ENCODE measurements at places on chromosomes 4 and X.
A peak's percentile ranks its signal among the peaks of the same experiment; 100 is the strongest.

GRCh38 chr4:7209699-7210098 is 17.4 kb downstream of the SORCS2 start:
- no peak for DNase-seq

- DNase-seq = no peak
These were observed 12.9 kb upstream of the ODAM start for GRCh38 chr4:70182517-70183167.

GRCh38 chr4:20464381-20464780 is 212.7 kb downstream of the SLIT2 start:
- DNase-seq = no peak

DNA sequence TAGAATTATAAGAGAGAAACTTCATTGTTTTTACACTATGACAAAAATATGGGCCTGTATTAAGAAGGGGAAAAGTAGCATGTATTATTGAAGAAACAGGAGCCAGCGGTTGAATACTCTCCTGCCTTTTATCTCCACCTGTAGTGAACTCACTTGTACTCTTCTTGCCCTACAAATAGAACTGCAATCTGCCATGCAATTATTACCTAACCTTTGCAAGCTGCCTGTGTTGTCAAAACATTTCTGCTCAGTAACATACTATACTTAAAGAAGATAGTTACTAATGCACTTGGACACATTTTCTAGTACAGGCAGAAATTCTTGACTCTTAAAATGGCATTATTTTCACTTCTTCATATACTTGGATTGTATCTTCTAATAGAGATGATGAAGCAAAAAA is 818.4 kb upstream of the GRID2 start:
- DNase-seq = no peak

- peak; percentile 40 for DNase-seq
These were observed 133.1 kb downstream of the CORIN start for GRCh38 chr4:47704693-47705325.

DNA sequence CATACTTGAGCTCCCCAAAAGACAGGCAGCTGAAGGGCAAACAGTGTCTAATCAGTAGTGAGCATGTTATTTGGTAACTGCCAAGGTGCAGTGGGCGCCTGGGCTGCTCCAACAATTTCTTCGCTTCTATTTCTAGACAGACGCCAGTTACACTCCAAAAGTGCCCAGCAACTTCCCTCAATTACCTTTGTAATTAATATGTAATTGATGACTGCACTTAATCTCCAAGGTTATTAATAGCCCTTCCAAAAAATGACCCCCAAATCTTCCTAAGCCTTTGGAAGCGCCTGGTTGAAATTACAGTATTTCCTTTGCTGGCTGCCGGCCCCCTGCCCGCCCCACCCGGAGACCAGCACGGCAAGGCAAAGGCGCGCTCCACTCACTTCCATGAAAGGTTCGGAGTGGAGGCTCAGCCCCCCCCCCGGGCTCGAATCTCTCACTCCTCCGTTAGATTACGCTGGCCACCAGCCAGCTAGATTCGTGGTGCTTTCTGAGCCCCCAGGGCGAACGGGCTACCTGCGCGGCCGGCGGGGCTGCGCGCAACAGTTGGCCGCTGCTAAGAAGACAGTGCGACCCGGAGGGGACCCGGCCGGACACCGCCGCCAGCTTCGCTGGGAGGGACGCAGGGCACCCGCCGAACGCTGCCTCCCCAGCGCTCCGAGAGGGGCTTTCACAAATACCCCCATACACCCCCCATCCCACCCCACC is 1.9 kb downstream of the GPC4 start:
- peak; percentile 33 for DNase-seq

GRCh38 chrX:124127496-124127895 is 166.0 kb downstream of the STAG2 start:
- no peak for DNase-seq

DNA sequence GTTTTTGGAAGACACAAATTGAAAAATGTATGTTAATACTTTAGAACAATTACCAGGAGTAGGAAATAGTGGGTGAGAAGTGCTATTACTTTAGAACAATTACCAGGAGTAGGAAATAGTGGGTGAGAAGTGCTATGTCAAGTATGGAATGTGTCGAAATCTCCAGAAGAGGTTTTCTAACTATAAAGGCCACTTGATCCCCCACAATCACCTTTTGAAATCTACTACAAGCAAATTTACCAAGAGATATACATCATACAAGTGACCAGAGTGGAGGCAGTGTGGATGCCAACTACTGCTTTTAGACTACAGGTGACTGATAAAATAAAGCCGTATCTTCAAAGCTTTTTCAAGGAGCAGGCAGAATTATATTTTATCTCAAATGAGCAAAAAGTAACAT is 43.1 kb downstream of the MAB21L2 start:
- DNase-seq = no peak

DNA sequence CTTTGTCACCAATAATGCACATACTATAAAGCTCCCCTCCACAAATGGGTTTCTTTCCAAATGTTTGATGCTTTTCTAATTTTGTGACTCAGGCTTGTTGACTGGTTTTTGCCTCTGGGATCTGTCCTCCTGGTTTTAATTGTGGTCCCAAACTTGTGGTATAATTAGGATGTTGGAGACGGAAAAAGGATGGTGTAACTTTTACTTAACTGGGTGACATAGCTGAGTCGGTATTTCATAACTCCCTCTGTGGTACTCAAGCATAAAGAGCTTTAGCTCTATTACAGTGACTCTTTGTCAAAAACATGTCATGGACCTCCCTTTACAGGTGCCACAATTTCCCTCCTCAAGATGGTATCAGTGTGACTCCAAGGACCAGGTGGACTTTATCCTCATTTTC is 119.7 kb upstream of the RBPJ start:
- DNase-seq = no peak

GRCh38 chr4:152103181-152103901 is 342.5 kb upstream of the GATB start:
- DNase-seq = no peak

- no peak for DNase-seq
These were observed 25.1 kb upstream of the ANK2 start for GRCh38 chr4:113024388-113024787.

- DNase-seq = no peak
These were observed 17.8 kb downstream of the FLNA start for GRCh38 chrX:154356596-154356995.

DNA sequence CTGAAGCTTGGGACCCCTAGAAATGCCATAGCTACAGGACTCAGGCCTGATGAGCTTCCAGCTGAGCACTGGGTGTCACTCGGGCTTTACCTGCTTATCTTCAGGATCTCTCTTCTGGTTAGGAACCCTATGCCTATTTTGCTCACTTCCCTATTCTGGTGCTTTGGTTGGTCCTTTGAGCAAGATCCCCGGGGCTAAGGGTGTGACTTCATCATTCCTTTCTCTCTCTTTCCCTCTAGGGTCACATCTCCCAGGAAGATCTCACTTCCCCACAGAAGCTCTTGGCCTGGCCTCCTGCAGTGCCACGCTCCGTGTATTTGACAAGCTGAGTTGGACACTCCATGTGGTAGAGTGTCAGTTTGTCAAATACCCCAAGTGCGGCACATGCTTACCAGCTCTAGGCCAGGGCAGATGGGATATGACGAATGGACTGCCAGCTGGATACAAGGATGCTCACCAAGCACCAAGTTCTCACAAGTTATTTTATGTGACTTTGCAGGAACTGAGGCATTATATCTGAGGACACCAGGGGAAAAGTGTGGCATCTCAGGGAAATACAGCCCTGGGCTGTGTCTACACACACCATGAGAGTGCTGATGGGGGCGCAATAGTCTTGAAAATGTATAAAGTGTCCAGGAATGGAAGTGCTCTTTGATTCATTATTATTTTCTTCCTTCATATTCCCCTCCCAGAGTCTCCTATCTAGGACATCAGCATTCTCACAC is 21.1 kb downstream of the VSIG4 start:
- DNase-seq = no peak

GRCh38 chr4:173522160-173522950 is 7.7 kb downstream of the HAND2 start:
- peak; percentile 95 for DNase-seq

GRCh38 chrX:652341-652741 is 21.8 kb downstream of the SHOX start:
- no peak for DNase-seq

DNA sequence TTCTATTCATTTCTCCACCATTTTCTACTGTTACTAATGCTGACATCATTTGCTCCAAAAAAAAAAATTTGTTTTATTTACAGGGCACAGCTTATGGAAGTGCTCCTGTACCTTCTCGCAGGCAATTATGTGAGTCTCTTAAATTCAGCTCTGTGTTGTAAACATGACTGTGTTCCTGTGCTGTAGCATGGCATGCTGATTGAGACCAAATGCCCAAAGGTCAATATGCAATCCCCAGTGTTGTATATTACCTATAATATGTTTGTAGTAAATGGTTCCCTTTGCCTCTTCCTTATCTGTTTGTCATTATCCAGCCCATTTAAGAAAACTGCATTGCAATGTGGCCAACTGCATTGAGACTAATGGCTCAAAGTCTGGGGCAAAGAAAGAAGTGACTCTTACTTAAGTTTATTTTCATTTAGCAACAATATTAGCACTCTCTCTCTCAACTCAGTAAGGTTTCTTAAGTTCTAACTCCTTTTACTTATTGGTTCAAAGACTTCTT is 1020.0 kb upstream of the GRID2 start:
- DNase-seq = no peak

- no peak for DNase-seq
These were observed 406.1 kb downstream of the IQCM start for GRCh38 chr4:149409555-149409962.

GRCh38 chrX:44931441-44931973 is 58.5 kb downstream of the KDM6A start:
- DNase-seq = no peak

DNA sequence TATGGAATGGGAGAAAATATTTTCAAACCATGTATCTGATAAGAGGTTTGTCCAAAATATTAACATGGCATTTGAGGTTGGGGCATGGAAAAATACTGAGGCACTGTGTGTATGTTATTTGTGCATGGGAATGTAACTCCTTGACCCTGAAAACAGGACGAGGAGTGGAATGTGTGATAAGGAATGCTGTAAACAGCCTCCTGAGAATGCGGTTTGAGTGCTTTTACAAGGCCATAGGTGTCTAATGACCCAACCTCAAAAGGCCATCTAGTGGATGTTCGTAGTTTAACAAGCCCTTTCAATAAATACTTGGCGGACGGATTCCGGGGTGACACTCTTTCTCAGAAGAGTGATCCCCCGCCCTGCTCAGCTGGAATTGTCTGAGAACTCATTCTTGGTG is 162.9 kb upstream of the USP9X start:
- DNase-seq = no peak

- no peak for DNase-seq
These were observed 33.1 kb downstream of the TET2 start for GRCh38 chr4:105179539-105180401.

DNA sequence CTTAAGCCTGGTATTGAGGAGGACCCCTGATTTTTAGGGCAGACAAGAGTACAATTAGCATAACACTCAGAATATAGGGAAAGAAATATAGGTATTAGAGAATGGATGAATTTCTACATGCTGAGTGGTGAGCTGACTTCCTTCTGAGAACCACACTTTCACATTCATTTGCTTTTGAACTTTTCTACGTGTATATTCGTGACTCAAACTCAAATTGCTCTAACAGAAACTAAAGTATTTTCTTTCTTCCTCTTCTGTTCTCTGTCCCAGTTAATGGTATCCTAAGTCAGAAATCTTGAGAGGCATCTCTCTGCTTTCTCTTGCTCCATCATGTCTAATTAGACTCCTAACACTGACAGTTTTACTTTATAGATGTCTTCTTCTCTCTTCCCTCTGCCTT is 103.2 kb upstream of the CITED1 start:
- no peak for DNase-seq

DNA sequence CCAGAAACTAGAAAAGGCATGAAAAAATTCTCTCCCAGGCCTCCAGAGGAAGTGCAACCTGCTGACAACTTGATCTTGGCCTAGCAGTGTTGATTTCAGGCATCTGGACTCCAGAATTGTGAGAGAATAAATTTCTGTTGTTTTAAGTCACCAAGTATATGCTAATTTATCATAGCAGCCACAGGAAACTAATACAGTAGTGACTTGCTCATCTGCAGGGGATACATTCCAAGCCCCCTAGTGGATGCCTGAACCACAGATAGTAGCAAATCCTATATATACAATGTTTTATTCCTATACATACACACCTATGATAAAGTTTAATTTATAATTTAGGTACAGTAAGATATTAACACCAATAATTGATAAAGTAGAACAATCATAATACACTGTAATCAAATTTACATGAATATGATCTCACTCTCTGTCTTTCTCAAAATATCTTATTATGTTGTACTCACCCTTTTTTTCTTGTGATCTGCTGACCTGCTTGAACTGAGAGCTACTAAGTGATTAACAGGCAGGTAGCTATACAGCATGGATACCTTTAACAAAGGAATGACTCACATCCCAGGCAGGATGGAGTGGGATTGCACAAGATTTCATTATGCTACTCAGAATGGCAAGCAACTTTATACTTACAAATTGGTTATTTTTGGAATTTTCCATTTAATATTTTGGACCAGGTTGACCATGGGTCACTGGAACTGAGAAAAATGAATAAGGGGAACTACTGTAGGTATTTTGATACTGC is 501.1 kb downstream of the KCNIP4 start:
- DNase-seq = no peak

DNA sequence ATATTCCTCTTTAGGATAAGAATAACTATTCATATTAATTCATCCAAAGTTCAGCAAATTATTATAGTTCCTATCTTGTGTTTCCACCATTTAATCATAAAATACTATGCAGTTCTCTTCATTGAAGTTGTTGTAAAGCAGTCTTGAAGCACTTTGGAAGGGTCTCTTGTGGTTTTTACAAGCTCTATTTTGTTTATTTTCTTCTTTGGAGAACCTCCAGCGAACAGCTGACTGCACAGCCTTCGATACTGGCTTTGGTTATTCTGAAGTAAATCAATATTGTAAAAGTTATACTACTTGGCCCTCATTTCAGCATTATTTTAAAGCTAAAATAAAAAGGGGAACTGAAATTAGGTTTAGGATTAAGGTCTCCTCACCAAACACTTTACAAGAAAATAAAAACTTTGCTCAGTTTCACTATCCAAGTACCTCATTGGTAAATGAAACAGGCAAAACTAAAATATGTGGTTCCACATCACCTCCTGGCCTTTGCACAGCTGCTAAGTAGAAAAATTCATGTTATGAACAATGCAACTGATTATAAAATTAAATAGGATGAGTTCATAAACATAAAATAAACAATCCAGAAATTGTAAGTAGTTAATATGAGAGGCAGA is 1629.2 kb upstream of the ADGRL3 start:
- no peak for DNase-seq

GRCh38 chrX:24081661-24082154 is 27.0 kb downstream of the EIF2S3 start:
- DNase-seq = peak; percentile 46

DNA sequence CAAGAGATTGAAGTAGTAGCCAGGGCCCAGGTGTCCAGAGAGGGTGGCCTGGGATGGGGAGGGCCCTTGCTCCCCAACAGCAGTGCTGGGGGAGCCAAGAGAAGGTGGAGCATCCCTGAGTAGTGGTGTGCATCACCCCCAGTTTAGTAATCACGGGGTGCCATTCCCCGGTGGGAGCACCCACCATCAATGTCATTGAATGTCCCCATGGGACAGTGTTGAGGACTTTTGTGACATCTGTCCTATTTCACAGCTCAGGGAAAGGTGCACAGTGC is 4.4 kb upstream of the CPZ start:
- no peak for DNase-seq
